Cardiac septum (tissue), 1 donor: ENCODE measurements at places on chromosomes 5 and 9. TPM values are rescaled to one million over a fixed set of nuclear protein-coding genes. Genes with fewer than 3 reads are reported as not detected.

TMEM215 gene
- not detected for total RNA-seq

LOX gene
- total RNA-seq, result 6.8 TPM

SPAAR gene
- 4.0 TPM for total RNA-seq

- DNase-seq, result no peak
Measured at GRCh38 chr5:4928409-4928808, 211.7 kb upstream of the ADAMTS16 start.

GRCh38 chr5:65125591-65126541, 355.9 kb downstream of the ADAMTS6 start:
- no peak for DNase-seq

DNA sequence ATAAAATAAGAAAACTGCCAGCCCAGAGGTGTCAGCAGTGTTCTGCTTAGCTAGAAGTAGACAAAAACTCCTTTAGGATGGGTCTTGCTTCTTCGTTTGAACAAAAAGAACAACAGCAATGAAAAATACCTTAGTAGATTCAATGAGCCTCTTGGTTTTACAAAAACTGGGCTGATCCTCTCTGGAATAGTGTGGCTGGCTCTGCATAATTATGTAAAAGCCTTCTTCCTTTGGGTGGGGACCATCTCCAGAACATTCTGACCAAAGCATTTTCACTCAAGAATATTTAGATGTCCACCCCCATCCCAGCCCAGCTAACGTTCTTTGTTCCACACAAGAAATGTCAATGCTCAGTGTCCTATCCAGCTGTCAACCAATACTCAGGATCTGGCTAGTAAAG, 63.2 kb downstream of the LRSAM1 start:
- no peak for DNase-seq

- no peak for DNase-seq
Measured at GRCh38 chr9:129467004-129467588, 153.8 kb downstream of the C9orf50 start.

DNA sequence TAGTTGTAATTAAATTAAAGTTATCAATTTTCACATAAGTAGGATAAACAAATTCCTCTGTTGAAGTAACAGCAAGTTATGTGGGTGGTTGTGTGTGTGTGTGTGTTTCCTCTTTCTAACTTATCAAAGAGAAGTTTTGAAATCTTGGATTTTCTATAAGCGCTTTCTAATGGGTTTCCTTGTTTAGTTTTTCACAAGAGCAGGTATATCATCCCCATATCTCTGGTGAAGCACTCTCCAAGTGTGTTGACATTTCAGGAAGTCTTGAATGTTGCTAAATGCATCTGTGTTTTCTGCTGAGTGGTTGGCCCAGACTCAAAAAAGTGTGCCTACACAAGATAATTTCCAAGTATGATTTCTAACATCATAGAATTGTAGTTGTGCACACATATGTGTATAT, 43.3 kb downstream of the PRDM6 start:
- DNase-seq, result no peak

DNA sequence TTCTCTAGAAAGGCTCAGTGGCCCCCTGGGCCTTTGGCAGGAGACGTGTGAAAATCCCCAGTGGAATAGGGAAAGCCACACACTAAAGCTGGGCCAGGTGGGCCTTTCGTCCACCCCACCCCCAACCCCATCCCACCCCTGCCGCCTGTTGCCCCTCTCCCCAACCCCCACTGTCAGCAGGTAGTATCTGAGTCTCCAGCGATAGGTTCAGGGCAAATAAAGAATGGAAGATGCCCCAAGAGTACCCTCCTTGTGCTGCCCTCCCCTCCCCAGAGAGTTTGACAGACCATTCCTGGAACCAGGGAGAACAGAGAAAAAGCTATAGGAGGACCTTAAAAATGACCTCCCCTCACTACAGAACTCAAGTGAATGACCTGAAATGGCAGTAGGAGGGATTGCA, 36.7 kb upstream of the UBE2D2 start:
- DNase-seq, result no peak

- peak; percentile 86 for DNase-seq
Measured at GRCh38 chr9:4666042-4666699, at the start of gene SPATA6L. SPATA6L (minus strand) TSS chr9:4666480; CDS start chr9:4666250, 230 bp downstream.

DNA sequence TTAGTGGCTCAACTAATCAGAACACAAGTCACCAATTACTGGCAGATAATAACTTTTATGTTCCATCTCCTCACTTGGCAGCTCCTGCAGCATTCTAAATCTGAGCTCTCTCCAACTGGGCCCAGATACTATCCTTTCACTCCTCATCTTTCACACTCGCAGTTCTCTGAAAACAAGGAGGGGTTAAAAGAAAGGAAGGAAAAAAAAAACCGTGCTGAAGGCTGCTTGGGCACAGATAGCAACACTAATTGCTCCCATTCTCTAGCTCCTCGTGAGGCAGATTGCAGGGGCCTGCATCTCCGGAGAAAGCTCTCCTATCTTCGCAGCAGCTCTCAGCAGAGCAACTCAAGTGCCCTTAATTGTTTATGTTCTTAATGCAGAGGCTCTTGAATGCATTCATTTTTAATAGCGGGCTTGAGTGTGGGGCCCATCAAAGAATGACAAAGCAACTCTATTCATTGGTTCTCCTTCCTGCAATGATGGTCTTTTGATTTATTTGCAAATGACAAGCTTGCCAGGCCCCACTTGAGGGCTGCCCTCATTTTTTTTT, 23.9 kb downstream of the TLE1 start:
- DNase-seq, result no peak

DNA sequence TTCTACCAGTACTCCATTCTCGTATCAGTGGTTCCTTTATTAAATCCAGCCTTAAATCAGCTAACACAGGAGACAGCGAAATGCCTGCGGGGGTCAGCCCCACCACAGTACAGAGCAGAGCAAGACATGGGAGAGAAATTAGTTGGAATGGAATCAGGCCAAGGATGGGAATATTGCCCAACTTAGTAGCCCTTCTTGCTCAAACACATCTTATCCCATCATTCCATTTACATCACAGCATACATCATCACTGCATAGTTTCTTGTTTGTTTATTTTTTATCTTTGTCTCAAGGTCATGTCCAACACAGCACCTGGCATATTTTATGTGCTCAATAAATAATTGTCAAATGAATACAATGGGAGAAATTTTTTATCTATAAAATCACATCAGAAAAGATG, 34.3 kb upstream of the DAB2 start:
- no peak for DNase-seq

DNA sequence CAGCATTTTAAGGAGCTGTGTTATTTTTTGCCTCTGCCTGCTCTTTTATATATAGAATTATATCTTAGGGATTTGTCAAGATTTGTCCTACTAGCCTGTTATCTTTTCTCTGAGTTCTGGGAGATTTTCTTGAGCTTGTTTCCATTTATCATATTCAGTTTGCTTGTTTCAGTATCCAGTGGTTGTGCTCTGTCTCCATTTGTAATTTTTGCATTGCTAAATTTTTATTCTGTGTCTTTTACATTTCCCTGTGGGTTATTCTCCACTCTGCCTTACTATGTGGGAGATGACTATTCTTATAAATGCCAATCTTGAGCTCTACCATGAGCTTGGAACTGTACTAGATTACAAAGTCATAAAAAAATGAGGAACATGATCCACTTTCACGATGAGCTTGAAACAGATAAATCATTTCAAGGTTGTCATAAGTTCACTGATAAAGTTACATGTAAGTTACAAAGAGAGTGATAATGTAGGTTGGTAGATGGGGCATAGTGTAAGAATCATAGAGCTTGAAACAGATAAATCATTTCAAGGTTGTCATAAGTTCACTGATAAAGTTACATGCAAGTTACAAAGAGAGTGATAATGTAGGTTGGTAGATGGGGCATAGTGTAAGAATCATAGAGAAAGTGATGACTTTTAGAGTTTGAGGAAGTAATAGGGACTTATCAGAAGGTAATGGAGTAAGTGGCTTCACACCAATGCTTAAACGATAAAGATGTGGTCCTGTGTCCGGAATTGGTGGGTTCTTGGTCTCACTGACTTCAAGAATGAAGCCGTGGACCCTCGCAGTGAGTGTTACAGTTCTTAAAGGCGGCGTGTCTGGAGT, 287.3 kb downstream of the ADGRV1 start:
- DNase-seq, result no peak

- DNase-seq, result no peak
Measured at GRCh38 chr5:73706963-73707362, 81.0 kb downstream of the ARHGEF28 start.

DNA sequence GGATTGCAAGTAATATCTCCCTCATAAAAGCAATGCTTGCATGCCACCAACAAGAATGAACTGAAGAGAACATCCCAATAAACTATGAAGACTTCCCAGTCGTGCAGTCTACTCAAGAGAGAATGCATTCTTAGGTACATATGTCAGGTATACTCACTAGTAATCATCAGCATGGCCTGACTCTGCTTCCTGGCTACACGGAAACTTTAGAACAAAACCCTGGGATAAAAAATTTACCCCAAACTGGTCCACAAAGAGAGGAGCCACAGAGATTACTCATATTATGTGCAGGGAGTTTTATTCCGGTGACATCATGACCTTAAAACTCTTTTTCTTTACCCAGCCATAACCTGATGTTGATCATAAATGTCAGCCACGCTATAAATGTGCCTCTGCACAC, 57.5 kb upstream of the PAPPA start:
- no peak for DNase-seq

DNA sequence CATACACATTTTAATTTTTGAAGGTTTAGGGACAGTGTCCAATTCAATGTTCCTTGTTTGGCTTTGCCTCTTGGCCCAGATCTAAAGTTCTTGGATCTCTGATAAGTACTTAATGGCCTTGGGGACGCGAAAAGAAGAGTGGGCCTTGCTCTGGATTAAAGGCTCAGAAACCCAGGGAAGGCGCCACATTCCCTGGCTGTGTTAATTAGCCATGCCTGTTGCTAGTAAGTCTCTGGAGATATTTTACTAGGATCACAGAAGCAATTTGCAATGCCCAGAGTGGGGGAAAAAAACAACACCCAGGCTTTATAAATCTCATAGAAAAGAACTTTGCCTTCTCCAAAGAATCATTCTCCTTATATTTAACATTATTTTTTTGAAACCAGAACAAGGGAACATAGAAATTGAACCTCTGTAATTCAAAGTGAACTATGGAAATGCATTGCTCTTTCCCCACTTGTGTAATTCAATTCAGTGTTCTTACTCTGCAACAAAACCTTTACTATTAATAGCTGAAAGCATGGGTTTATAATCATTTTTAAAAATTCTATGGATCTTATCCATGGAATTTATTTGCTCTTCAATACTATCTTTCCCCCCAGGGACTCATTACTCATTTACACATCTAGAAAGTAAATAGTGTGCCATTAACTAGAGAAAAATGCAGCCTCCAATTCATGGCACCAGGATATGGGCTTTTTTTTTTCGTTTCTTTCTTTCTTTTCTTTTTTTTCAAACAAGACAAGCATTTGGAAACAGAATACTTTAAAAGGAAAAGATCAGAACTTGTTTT, 172.2 kb upstream of the ANKRD55 start:
- DNase-seq, result no peak

DNA sequence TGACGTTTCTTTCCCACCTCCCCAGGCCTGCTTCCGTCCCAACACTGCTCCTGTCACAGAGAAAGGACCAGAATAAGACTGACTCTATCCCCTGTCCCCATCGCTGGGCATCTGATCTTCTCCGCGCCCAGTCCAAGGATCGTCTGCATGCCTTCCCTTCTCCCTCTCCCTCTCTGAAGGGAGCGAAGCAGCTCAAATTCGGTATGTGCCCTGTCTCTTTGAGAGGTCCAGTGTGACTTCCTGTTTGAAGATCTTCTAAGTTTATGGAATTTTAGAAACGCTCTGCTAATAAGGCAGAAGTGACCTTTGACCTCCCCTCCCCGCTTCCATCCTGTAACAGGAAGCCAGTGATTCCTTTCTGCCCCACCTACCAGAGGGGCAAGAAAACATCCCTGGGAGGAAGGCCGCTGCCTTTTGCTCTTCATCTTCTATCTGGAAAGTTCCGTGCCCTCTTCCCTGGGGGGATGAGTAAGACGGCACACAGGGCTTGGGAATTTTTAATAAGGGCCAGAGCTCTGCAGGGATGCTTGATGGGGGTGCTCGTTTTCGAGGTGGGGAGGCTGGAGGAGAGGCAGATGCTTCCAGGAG, 40.7 kb upstream of the RNU6ATAC start:
- no peak for DNase-seq

DNA sequence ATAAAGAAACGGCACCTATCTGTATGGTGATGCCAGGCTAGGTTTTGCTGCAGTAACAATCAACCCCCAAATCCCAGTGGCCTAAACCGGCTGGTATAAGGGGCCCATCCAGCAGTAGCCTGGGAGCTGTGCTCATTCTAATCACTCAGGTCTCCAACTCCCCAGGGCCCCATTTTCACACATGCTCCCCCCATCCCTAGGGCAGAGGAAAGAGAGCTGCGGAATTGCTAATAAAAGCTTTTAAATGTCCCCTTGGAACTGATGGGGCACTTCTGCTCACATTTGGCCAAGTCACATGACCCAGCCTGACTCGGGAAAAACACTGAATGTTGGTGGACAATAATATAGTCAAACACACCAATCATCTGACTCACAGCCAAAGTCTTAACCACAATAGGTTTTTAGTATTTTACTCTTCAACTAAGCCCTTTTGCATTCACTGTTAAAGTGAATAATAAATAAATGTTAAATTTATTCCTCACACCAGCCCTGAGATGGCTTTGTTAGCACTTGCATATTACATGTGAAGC, 1.6 kb downstream of the FBLL1 start:
- no peak for DNase-seq

DNA sequence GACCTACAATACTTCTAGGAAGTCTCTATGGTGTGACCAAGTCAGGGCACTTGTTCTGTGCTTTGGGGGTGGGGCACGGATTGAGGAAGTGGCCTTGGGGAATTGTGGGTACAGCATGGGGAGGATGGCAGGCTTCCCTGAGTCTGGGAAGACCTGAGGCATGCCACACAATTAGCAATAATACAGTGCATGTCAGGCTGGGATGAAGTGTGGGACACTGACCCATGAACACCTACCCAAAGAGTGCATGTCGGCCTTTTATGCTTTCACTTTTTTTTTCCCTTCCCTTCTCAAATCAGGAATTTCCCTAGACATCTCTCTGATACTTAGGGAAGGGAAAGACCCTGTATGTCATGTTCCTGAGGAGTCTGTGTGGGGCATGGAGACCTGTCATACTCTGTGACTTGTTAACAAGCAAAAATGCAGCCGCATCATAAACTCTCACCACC, 146.4 kb downstream of the PALM2AKAP2 start:
- DNase-seq, result no peak

GRCh38 chr9:108579757-108580439, 275.9 kb downstream of the ACTL7B start:
- no peak for DNase-seq
